Stimulated activated CD4-positive, alpha-beta T cell treated with anti-CD3 and anti-CD28 coated beads, Interleukin-1b, Interleukin-23, amount 100 ng/mL, for 1 hour (primary cell): ENCODE measurements at places on chromosomes 13 and 19.

- no peak for DNase-seq
These were observed 11.8 kb upstream of the SELENOW start for GRCh38 chr19:47766670-47767069.

DNA sequence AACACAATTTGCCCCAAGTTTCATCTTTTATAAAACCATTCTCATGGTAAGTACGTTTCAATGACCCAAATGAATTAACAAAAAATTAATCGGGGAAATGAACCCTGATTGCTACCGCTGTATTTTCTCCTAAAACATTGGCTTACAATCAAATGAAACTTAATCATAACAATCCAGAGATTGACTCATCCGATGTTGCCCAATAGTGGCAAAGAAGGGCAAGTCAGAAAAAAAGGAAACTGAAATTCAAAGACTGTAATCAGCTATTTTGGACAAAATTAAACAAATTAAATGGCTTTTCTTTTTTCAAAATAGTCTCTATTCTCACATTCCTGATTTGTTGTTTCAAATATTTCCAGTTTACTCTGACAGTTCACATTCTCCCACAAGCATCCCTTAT, 3.9 kb upstream of the ACOD1 start:
- DNase-seq, result no peak

GRCh38 chr13:34879851-34880250, 62.2 kb upstream of the NBEA start:
- DNase-seq, result no peak

GRCh38 chr19:17965370-17966128, 1.4 kb upstream of the KCNN1 start:
- DNase-seq, result no peak

DNA sequence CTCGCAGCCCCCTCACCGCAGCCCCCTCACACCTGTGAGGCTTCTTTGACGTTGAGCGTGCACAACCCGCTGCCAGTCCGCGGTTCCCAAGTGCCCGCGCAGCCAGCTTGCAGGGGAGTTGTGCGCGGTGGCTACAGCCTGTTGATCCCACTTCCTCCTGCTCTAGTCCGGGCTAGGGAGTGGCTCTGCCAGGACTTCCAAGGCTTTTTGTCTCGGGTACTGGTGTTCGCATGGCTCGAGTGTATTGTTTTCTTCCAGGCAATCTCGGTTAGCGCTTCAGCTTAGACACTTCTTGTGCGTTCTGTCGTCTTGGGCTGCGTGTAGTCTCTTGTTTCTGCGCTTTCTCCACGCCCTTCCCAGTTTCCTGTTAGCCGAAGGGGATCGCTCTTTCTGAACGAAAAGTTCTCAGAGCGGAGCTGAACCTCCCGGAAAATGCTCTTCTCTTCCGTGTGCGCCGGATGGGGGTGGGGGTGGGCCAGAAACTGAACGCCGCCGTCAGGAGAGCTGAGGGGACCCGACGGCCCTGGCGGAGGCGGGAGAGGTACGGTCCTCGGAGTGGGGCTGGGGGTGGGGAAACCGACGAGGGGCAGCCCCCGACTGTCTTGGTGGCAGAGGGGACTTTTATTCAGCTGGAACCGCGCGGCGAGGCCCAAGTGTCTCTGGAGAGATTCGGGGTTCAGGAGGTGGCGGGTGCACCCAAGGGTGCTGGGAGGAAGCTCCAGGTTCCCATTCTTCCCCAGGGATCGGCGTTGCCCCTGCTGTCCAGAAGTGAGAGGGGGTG, 697 bp upstream of the DGKH start:
- DNase-seq, result no peak

DNA sequence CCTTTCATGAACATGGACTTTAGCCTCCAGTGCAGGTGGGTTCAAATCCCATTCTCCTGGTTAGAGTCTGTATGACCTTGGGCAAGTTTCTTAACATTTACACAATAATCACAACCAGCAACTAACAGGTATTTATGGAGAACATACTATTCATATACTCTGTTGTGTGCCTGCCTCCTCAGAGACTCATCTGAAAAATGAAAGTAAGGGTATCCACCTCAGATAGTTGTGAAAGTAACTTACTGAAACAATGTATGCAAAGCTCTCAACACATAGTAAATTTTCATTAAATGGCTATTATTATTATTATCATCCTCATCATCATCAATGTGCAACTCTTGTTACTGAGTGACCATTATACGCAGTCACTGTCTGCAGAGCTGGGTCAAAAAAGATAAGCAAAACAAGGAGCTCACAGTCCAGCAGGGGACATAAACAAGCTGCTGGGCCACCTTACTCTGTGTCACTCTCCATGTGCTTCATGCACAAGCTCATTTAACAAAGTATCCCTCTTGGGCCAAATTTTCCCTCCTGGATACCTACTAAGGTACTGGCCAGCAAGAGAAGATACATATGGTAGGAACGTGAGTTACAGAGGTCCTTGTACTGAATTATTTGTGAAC, 70.9 kb upstream of the FNDC3A start:
- DNase-seq, result no peak

DNA sequence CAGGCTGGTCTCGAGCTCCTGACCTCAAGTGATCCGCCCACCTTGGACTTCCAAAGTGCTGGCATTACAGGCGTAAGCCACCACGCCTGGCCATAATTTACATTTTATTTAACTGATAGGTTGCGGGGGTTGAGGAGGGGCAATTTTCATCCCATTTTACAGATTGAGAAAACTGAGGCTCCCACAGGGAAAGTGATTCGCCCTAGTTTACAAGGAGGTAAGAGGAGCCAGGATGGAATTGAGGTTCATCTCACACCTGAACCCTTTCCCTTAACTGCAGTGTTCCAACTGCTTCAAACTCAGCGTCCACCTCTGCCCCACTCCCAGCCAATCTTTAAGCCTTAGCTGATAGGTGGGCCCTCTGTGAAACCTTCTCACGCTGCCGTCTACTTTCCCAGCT, 4.0 kb upstream of the NAPA start:
- no peak for DNase-seq

DNA sequence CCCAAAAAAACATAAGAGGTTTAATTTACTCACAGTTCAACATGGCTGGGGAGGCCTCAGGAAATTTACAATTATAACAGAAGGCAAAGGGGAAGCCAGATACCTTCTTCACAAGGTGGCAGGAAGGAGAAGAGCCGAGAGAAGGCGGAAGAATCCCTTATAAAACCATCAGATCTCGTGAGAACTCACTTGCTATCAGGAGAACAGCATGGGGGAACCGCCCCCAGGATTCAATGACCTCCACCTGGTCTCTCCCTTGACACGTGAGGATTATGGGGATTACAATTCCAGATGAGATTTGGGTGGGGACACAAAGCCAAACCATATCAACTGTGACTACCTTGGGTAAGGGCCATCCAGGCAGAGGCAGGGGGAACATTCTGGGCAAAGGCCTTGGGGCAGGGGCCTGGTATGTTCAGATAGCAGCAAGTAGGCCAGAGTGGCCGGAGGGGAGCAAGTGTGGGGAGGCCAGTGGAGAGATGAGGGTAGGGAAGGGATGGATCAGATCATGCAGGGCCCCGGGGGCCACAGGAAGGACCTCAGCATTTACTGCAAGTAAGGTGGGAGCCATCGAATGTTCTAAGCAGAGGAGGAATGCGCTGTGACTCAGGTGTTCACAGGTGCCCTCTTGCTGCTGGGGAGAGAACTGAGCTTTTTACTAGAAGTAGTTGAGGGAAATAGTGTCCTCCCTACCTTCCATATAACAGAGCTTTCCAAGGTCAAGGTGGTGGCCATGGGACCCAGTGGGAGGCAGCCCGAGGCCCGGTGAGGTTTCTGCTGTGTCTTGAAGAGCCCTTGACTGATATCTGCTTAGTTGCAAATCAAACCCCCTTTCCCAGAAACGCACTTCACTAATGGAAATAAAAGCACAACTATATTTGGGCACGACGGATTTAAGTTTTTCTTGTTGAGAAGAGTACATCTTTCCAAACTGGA, 18.0 kb downstream of the RAB3D start:
- no peak for DNase-seq

- no peak for DNase-seq
These were observed 38.6 kb downstream of the WDR87 start for GRCh38 chr19:37867831-37868230.

DNA sequence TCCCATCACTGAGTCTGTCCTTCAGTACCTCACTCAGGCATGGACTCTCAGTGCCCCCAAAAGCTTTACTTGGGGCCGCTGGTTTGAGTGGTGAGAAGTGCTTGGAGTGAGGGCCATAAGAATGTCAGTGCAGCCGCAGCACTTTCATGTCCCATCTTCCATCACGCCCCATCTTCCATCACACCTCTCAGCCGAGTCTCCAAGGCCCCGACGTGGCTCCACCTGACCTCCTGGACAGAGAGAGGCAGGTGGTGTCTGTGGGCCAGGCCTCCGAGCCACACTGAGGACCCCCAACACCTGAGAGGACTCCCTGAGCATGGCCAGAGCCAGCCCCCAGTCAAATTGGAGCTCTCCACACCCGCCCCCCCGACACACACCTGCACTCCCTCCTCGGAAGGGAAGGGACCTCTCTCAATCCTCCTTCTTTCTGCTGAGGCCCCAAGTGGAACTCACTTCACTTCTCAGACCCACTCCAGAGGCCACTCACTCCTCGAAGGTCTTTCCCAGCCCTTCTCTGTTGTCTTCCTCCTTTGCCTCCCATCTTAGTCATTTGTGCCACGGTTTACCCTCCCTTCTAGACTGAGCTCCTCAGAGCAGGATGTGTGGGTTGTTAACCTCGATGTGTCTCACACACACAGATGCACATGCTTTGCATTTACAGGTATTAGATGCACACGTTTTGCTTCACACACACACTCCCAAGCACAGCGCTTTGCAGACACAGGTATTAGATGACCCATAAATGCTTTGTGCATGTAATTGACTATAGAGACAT, 65.7 kb upstream of the ATP12A start:
- no peak for DNase-seq

GRCh38 chr13:81770868-81771505, 1430.1 kb upstream of the SPRY2 start:
- no peak for DNase-seq

- DNase-seq, result no peak
These were observed 31.4 kb downstream of the LHFPL6 start for GRCh38 chr13:39571502-39572092.

GRCh38 chr19:41883463-41883820, 458 bp downstream of the ARHGEF1 start:
- no peak for DNase-seq

GRCh38 chr19:31421082-31421481, 71.8 kb upstream of the TSHZ3 start:
- no peak for DNase-seq

- no peak for DNase-seq
These were observed 2.0 kb downstream of the PPP6R1 start for GRCh38 chr19:55256562-55257460.

DNA sequence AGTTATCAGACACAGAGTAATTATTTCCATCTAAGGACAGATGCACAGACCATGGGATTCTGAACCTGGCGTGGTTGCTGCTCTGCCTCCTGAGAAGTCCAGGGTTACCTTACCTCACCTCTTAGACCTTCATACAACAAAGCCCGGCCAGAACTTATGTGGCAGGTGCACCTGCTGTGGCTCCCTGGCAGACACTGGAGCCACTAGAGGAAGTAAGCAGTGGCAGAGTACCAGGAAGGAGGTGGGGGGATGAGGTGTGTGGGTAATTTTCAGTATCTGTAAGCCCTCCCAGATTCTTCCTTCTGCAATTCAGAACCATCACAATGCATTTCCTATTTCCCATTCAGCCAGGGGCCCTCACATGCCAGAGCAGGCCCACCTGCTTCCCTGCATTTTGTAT, 106.1 kb upstream of the DOCK9 start:
- DNase-seq, result no peak

DNA sequence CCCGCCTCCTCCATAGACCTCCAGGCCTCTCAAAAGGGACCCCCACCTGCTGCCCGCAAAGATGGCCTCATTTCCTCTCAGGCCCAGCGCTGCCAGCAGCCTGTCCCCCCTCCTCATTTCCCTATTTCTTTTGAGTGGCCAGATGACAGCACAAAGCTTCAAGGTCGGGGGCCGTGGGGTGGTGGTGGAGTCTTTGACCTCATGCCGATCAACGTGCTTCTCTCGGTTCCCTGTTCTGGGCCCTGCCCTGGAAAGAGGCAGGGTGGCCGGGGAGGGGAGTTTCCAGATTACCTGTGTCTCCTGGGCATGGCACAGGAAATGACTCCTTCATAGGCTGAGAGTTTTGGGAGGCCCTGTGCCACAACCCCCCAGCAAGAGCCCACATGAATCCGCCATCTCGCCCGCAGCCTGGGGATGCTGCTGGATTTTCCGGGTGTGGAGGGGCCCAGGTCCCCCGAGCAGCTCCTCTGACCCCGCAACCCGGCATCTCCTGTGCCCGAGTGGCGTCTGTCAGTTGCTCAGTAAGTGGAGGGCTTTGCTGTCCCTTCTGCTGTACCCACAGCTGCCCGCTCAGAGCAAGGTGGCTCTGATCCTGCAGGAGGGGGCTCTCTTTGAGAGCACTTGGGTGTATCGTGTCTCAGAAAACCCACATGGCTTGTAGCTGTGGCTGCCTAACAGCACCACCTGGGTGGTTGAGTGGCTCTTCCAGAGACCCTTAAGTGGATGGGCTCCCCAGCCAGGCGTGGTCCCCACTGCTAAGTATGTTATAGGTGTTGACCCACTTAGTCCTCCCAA, 139.4 kb downstream of the SIPA1L3 start:
- DNase-seq, result no peak

DNA sequence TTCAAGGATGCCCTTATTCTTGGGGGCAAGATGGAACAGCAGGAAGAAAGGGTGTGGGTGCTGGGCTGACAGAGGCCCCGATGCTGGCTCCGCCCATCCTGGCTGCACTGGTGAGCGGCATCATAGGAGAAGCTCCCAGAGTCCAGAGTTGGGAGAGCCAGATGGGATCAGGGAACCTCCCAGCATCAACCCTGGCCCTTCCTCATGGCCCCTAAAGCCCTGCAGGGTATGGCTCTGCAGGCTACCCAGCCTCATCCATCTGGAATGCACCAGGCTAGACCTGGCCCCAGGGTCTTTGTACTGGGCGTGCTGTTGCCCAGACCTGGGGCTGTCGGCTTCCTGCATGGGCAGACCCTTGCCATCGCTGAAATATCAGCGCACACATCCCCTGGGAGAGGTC, 7.9 kb upstream of the ELL start:
- no peak for DNase-seq

GRCh38 chr19:56403764-56404704, at the start of gene ZNF583:
Gene ZNF583, plus strand, starts transcription at chr19:56404332. Its CDS starts 2,783 bp downstream, at chr19:56407115.
- DNase-seq, result peak; percentile 74

- DNase-seq, result no peak
These were observed 665 bp downstream of the GPX4 start for GRCh38 chr19:1104311-1105007.

GRCh38 chr19:4557971-4558941, 1.2 kb downstream of the SEMA6B start:
- no peak for DNase-seq

- peak; percentile 21 for DNase-seq
These were observed 20.3 kb downstream of the C19orf81 start for GRCh38 chr19:50669302-50670101.

DNA sequence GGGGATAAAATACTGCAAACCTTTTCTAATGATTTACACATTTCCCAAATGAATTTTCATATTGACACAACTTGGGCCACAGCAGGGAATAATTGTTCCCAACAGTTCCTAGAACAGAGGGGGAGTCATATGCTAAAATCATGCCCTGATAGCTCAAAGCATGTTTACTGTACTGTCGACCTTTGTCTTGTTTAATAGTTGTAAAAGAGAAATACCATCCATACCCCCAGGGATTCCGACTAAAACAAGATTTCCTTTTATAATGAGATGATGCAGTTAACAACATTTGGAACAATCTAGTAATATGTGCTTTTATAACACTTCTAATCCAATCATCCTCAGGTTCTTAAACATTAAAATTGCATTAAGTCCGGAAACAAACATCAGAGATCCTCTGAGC, 759.7 kb downstream of the OLFM4 start:
- no peak for DNase-seq

- no peak for DNase-seq
These were observed 9.8 kb downstream of the CHST8 start for GRCh38 chr19:33631609-33631973.

GRCh38 chr13:31512331-31512730, 227.0 kb upstream of the RXFP2 start:
- DNase-seq, result no peak
